ENCODE measurements at places on chromosomes 16 and 17.

GRCh38 chr17:50353600-50354195 is 7.8 kb downstream of the XYLT2 start:
- DNase-seq, result no peak

DNA sequence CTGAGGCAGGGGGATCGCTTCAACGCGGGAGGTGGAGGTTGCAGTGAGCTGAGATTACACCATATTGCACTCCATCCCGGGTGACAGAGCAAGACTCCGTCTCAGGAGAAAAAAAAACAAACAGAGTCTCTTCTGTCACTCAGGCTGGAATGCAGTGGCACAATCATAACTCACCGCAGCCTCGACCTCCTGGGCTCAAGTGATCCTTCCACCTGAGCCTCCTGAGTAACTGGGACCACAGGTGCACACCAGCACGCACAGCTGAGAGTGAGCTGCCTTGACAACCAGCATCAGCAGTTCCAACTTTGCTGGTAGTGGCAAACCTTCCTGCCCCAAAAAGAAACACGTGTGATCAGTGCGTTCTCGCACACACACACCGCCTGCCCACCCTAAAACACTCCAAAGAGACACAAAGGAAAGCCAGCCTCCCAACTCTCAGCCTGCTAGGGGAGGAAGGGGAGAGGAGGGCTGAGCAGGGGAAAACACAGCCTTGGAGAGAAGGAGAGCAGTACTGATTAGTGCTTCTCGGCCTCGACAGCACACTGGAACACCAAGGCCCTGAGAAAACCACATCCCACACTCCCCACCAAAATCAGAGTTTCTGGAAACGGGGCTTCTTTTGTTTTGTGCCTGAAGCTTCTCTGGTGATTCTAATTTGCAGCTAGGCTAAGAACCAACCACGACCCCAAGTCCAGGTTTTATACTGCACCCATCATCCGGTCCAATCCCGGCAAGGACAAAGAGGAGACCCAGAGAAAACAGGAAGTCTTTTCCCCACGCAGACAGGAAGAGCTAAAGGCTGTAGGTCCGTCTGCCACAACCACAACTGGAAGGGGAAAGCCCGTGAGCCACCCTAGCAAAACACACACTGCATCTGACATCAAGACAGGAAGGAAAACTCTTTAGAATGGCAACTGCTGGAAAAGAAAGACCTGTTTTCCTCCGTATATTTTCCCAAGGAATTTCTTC is 28.8 kb downstream of the ZCCHC14 start:
- DNase-seq, result no peak

DNA sequence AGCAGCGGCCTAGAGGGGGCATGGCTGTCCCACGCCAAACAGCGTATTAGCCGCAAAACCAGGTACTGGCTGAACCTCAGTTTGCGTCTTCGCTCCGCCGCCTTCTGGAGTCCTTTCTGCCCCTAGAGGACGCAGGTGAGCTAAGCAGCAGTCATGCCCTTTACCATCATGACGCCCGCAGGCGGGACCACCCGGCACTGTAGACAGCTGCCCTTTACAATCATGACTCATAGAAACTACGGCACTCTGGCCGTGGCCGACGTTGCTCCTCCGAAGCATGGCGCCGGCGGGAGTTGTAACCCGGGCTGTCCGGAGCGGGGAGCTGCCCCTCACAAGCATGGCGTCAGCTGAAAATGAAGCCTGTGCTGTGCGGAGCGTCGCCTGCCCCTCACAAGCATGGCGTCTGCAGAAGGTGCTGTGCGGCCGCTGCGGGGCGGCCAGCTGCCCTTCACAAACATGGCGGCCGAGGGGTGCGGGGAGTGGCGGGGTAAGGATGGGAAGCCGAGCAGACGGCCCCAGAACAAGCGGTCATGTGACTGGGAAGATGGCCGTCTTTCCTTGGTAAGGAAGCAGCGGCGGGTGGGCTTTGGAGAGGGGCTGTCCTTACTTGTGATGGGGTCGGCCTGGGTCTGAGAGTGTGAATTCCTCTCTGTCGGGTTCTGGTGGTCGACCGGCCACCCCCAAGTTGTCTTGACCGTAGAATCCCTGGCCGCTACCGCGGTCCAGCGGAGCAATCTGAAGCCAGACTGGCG is at the start of gene VPS35L:
Gene VPS35L (plus strand): TSS at position 518 of the 752 bp plus-strand sequence. CDS start 27 bp downstream, at position 545.
- peak; percentile 89 for DNase-seq

DNA sequence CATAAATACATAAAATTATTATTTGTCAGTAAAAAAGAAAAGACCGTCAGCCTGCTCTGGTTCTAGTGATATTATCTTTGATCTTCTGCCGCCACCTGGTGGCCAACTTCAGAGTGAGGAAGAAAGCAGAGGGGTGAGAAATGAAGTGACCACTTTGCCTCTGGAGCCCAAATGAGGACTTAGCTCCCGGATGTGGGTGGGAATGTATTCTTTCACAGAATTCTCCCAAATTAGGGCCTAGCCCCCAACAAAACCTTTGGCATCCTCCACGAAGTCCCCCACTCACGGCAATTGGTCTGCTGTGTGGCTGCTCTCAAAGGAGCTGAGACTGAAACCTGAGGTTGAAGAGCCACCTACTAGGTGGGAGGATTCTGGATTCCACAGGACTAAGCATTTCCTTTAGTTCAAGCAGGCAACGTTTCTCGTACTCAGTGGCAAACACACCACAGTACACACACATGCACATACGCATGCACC is 4.9 kb upstream of the ZNF267 start:
- DNase-seq, result peak; percentile 75

- no peak for DNase-seq
Measured at GRCh38 chr16:75502916-75503605, 7.8 kb upstream of the CHST6 start.

- no peak for DNase-seq
Measured at GRCh38 chr17:9380361-9380760, 195.3 kb downstream of the STX8 start.

DNA sequence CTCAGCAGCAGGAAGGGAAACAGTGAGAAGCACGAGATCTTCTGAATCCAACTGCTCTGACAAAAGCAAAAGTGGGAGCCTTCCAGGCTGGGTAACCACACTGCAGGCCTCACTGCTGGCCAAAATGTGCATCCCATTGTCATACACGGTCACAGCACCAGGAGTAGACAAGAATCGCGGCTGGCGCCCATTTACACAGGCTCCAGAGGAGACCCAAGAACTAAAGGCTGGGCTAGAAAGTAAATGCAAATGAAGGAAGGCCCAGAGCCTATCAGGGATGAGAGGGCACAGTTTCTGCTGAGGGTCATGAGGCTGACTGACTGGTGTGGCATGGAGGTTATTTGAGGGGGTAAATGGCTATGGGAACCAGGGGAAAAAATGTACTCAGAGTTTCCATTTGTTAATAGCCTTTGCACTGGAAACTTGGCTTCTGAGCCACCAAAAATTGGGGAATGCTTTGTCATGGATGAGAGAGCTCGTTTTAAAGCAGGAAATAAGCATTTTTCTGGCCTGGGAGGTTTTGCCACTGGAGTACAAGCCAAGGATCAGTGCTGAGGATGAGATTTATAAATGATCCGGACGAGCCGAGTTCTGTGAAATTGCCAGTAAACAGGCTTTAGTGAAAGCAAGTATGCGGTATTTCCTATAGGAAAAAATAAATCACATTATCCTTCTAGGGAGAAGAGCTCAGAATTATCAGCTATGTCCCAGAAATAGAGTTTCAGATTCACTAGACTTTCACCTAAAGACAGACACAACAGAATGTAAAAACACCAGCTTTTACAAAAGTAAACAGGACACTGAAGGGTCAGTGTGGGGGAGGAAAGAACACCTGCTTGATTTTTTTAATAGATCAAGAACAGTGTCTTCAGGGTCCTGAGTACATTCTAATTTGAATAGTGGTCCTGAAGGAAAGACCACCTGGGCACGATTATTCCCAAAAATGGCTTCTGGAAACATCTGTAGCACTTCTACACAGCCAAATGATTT is 66.9 kb upstream of the GSG1L start:
- no peak for DNase-seq

DNA sequence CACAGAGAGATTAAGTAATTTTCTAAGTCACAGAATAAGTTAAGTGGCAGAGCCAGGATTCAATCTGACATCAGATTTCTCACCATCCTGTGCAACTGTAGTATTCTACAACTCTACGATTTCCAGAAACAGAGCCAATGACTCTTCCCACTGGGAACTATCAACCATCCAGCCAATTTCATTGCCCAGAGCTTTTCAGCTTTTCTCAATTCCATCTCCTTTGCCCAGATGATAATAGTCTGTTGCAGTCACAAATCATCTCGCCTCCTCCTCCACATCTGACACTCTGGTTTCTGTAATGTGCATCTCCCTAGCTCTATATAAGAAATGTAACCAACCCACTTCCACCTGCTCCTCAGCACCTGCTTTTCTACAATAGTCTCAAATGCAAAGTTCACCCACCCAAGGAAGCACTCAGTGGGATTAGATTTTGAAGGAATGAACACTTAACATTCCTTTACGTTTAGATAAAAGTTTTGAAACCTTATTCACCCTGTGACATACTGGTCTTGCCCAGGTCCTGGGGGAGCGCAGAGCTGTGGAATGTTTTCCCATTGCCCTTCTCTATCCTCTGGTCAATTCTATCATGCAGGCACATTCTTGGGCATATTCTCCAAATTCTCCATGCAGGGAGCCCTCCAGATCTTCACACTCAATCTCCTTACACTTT is 167.8 kb upstream of the ASIC2 start:
- no peak for DNase-seq

- no peak for DNase-seq
Measured at GRCh38 chr17:1362065-1362848, 37.8 kb downstream of the YWHAE start.

GRCh38 chr17:82489851-82490511 is 29.6 kb upstream of the FOXK2 start:
- no peak for DNase-seq

- no peak for DNase-seq
Measured at GRCh38 chr17:35432176-35433074, at the start of gene SLFN12. Gene SLFN12, minus strand, starts transcription at chr17:35432500. Its CDS starts 9,472 bp downstream, at chr17:35423028.

DNA sequence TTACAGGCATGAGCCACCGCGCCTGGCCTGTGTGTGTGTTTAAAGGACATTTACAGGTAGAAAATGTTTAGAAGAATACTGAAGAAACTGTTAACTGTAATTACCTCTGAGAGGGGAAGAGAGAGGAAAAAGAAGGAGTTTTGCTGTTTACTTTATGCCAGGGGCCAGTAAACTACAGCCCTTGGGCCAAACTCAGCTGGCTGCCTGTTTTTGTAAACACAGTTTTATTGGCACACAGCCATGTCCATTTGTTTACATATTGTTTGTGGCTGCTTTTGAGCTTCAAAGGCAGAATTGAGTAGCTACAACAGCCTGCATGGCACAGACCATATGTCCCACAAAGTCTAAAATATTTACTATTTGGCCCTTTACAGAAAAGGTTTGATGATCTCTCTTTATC is 76.4 kb downstream of the GPR139 start:
- DNase-seq, result no peak

DNA sequence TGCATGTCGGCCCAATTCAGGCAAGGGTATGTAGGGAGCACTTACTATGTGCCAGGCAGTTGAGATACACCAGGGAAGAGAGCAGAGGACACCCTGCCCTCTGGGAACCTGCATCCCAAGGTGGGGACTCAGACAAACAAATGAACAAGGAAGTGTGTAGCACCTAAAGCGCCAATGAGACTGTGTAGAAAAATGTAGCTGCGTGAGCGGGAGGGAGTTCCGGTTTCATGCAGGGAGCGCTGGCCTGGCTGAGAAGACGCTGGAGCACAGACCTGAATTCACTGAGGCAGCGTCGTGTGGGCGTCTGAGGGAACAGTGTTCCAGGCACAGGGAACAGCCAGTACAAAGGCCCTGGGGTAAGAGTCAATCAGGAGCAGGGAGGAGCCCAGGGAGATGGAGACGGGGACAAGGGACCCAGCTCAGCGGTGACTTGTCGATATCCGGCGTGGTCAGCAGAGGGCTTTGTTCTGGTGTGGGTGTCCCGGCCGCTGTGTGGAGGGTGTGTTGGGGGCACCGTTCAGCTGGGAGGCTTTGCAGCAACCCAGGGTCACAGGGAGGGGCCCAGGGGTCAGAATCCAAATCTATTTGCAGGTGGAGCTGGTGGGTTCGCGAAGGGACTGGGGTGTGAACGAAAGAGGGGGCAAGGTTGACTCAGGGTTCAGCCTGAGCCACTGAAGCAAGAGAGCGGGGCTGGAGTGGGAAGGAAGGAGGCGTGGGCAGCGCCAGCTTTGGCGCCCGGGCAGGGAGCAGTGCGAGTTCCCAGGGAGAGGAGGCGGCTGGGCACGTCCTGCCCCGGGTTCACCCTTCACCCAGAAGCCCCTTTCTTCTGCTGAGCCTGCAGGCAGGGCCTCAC is 17.8 kb upstream of the OSGIN1 start:
- no peak for DNase-seq

GRCh38 chr16:78879011-78879410 is 721.5 kb downstream of the MAF start:
- DNase-seq, result no peak

DNA sequence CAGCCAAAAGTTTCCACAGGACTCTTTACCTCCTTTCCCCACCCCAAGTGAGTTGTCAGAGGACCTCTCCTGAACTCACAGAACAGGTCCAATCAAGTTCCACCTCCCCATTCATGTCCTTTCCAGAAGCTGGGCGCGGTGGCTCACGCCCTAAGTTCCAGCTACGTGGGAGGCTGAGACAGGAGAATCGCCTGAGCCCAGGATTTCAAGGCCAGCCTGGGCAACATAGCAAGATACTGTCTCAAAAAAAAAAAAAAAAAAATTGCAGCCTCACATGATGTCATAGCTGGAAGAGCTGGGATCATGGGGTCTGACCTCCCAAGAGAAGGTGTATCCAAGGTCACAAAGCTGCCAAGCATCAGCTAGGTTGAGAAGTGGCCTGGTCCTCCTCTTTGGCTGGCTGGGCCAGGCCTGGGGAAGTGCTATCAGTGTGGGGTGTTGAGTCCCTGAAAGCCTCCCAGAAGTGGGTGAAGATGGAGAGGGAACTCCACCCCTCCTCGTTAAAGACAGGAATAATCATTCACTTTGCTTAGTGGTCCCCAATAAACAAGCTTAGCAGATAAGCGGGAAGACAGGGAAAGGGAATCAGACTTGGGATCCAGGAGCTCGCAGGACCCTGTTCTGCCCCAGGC is 5.5 kb upstream of the MNT start:
- DNase-seq, result no peak

DNA sequence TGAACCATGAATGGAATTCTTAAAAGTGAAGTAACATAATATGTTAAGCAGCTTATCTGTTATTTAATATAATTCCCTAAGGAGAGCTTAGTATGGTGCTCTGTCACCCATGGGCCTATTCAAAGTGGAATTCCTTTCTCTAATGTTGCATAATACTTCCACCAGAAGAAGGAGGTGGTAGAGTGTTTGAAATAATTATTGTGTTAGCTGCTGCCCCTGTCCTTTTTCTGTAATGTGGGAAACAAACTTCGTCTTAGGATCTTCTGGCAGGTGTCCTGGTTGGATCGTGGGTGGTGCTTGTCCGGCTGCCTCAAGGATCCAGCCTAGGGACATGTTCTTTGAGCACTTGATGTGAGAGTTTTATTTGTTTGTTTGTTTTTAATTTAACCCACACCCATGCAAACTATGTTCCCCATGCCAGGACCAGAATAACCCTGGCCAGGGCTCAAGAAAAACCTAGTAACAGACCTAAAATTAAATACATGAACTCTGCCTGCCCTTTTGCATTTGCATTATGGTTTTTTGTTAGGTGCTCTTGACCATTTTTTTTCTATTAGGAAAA is 46.1 kb downstream of the ZNRF1 start:
- DNase-seq, result no peak

All from stimulated activated CD4-positive, alpha-beta T cell treated with anti-CD3 and anti-CD28 coated beads, Interleukin-1b, Interleukin-23, amount 100 ng/mL, for 1 hour (primary cell).